H7 (cell line): ENCODE measurements at places on chromosomes 3 and 15. TPM values are rescaled to one million over a fixed set of nuclear protein-coding genes. Genes with fewer than 3 reads are reported as not detected.

The RASL12 gene
- 20.9 and 22.1 TPM in 2 replicates for total RNA-seq

The MUSTN1 gene
- total RNA-seq, result 0.63 and 0.97 TPM in 2 replicates

The GPR62 gene
- 0.14 TPM in 1 of 2 replicates, not detected in the other for total RNA-seq

The CCDC39 gene
- total RNA-seq, result 0.07 TPM in 1 of 2 replicates, not detected in the other

DNA sequence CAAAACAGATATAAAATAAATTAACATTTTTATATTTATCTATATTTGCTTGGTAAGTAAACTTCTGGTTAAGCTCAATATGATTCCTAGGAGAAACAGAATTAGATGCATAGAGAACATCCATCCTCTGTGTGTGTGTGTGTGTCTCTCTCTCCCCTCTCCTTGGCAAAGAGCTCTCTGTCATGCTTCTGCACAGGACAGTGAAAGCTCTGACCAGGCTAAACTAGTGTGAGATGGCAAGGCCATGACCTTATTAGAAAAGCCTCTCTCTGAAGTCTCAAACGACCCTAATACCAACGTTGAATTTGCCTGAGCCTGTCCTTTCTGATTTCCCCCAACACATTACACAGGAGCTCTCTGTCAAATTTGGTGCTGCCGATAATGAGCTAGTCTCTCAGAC, 746.0 kb downstream of the VGLL3 start:
- no peak for DNase-seq

- DNase-seq, result no peak
Observed at GRCh38 chr3:68004091-68004490, 349.7 kb upstream of the SUCLG2 start.

GRCh38 chr3:23548706-23549105, 257.0 kb upstream of the UBE2E1 start:
- DNase-seq, result no peak

DNA sequence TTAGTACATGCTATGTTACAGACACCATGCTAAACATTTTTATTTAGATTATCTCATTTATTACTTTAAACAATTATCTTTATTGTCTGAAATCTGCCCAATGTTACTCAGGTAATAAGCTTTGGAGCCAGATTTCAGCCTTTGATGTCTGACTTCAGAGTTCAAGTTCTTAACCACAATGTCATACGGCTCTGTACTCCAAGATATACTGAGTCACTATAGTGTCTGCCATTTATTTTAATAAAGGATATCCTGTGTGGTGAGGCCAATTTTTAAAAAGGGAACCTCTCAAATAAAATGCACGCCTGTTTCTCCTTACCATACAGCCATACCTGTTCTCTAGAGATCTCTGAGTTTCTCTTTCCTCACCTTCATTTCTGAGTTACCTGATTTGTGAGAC, 193.1 kb downstream of the EPHA3 start:
- no peak for DNase-seq
